Umbilical cord (tissue), 2 donors: ENCODE measurements at places on chromosomes 6 and 20. TPM values are rescaled to one million over a fixed set of nuclear protein-coding genes. Genes with fewer than 3 reads are reported as not detected.

Gene KCNK15
- 0.96 TPM for total RNA-seq

Gene DEFB132
- total RNA-seq = 2.4 TPM

Gene KCNK17
- 0.96 TPM for total RNA-seq

DNA sequence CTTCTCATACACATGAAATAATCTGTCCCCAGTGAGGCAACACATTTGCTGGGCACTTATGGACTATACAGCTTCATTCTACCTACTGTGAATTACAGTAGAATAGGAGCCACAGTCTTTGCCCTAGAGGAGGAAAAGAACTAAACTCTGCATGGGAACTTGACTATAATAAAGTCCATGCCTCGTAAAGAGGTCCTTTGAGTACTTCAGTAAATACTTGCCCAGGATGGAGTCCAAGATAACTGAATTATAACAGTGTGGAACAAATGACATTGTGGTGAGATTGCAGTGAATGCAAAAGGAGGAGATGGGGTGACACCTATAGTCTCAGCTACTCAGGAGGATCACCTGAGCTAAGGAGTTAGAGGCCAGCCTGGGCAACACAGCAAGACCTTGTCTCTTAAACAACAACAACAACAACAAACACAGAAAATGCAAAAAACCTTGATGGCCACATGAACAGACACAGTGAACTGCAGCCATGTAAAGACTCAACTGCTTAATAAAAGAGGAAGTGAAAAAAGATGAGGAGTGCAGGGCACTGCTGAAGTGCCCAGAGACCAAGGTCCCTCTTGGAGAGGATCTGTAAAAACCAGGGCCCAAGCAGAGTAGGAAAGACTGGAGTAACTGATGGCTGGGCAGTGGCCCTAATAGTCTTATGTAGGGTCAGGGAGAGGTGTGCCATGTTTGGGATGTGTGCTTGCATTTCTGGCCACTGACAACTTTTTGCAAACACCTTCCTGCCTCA is 3.7 kb downstream of the MRPS18A start:
- DNase-seq = no peak

- no peak for DNase-seq
Measured at GRCh38 chr6:170452767-170453545, 100.2 kb downstream of the PSMB1 start.

DNA sequence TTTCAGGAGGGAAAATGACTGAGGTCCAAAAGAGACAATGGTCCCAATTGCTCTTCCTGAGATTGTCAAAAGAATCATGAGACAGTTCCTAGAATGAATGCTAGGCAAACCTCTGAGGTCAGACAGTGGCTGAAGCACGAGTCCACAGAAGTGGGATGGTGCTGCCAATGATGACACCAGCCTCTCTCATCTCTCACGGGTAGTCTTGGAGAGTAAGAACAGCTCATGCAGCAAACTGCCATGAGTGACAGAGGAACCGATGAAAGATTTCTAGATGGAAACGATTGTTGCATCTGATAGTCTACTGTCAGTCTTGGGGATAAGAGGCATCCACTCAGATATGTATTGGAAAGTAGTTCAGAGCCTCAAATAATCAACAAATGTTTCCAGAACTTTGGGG is 188.7 kb downstream of the SLC24A3 start:
- no peak for DNase-seq

DNA sequence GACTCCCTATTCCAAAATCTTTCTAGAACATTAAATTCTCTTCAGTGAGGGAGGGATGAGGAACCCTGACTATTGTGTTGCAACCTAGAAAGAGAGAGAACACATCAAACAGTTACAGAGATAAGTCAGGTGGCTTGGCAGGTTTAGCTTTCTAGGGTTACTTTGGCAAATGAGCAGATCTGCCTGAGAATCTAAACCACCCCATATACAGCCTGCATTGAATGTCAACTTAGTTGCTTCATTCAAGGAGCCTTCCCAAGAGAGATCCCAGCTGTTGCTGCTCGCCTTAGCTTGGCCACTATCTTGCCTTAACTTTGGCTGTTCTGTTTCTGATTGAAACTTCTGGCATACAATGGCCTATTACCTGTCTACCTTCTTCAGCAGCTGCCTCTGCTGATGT is 74.7 kb upstream of the TCF21 start:
- no peak for DNase-seq

- no peak for DNase-seq
Measured at GRCh38 chr20:1473246-1474220, 6.9 kb upstream of the NSFL1C start.

DNA sequence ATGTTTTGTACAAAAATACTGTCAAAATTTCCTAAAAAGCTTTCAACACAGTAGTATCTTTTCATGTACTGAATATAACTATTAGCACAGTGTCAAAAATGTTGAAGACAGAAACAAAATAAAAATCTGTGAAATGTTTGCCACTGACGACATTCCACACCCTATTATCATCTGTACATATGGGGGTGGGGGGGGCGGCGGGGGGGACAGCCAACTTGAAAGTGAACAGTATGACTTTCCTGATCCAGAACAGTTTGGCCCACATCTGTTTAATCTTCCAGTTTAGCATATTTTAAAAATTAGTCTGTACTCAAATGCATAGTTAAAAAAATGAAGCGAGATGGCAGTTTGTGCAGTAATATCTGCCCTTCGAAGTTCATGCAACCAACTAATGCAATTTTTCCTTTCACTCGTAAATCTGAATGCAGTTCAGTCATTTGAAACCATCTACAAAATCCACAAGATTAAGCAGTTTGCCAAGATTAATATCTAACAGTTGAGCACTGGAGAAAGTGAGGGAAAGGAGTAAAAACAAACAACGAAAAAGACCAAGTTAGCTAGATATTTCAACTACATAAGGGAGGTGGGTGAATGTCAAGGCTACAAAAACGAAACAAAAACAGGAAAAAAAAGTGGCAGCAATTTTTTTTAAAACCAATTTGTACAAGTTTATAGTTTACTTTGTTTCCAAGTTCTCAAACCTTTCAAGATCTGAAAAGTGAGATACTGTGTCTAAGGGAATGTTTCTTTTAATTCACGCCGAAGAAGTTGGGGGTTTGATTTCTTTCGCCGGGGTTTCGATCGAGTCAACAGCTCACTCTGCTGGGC is 1.9 kb downstream of the CITED2 start:
- peak; percentile 35 for DNase-seq

DNA sequence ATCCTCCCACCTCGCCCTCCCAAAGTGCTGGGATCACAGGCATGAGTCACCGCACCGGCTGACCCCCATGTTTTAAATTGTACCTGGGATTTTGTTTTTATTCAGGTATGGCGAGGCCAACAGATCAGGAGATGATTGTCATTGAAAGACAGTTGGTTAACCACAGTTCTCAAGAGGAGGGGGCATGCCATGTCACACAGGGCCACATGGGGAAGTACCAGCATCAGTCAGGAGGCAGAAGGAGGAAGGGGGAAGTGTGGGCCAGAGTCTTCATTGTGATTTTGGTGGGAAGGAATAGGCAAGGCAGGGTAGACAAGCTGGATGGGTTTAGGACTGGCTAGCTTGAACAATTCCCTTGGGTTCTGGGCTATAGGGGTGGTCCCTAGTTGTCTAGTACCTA is 9.9 kb upstream of the MMP9 start:
- DNase-seq = no peak

DNA sequence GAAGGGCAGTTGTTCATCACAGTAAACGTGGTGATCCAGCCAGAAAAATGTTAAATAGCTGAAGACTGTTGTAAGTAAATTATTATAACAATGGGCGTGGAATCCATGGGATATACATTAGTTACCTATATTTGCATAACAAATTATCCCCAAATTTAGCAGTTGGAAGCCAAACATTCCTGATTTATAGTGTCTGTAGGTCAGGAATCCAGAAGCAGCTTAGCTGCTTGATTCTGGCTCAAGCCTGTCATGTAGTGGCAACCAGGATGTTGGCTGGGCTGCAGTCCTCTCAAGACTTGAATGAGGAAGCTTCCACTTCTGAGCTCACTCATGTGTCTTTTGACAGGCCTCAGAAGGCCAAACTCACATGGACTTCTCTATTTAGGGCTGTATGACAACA is 6.9 kb upstream of the ADGRB3 start:
- no peak for DNase-seq

Gene TMEM170B
- 11.6 TPM for total RNA-seq

DNA sequence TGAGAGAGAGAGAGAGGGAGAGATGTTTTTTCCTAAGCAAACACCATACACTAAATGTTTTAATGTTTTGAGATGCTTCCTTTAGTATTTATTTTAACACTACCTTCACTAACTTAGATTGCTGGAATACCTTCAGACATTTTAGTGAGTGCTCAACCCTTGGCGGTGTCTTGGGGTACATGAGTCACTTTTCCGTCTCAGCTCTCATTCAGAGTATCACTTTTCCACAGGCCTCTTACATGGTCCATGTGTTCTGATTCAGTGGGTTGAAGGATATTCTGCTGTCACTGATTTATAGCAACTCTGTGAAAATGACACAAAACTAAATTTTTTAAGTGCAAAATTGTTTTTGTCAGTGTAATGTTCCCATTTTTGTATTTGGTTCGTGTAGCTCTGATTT is 217.9 kb downstream of the CLVS2 start:
- DNase-seq = no peak

GRCh38 chr6:152057832-152058498 is 250.5 kb downstream of the ESR1 start:
- no peak for DNase-seq

Gene SEL1L2
- 13.7 TPM for total RNA-seq

- no peak for DNase-seq
Measured at GRCh38 chr6:139514819-139515218, 140.4 kb upstream of the CITED2 start.

DNA sequence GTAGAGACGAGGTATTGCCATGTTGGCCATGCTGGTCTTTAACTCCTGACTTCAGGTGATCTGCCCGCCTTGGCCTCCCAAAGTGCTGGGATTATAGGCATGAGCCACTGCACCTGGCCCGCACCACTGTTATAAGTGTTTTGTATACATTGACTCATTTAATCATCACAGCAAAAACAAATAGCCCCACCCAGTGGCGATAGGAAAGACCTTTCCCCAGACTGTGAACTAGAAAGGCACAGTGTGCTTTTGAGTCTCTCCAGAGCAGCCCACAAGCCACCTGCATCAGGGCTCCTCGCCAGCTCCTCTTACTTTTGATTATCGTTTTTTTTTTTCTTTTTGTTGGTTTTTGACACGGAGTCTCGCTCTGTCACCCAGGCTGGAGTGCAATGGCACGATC is 27.9 kb upstream of the ZFP64 start:
- DNase-seq = no peak

DNA sequence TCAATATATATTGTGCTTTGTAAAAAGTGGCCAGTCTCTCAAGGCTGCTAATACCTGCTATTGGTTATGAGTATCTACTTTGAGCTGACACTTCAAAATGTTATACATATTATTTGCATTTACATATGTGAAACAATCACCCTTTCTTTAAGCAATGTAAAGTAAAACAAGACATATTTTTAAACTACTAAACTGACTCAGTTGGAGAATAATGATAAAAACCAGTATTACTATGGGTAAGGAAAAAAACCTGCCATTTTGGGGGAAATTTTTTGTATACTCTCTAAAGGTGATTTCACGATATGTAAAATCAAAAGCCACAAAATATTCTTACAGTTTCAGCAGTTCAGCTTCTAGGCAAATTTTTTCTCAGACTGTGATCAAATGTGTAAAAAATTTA is 232.3 kb downstream of the PRL start:
- DNase-seq = no peak

DNA sequence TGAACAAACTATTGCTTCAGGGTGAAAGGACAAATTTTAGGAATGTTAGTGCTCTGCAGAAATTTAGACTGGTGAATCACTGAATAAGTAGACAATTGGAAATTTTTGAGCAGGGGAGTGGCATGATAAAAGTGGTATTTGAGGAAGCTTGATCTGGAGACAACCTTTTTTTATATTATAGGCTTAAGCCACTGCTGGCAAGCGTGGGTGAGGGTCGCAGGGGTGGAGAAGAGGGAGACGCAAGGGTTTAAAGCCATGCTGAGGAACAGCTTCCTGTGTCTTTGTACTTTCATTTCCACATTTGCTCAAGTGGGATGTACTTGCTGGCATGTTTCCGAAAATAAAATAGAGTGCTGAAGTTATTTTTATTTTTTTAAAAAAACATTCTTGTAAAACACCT is 23.7 kb downstream of the NCOA7 start:
- DNase-seq = peak; percentile 22

DNA sequence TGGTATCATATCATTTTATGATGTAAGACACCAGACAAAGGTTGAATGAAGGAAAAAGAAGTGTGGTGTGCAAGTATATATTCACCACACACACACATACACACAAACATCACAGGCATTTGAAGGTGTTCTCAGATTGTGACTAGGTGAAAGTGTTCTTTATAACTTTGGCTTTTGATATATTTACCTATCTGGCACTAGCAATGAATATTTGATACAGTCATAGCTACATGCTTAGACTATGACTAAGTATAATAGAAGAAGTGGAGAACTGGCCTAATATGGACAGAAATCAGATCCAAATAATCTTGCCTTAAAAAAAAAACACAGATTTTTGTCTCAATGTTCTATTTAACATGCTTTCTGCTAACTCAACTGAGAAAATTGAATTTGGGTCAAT is 809.9 kb downstream of the KIF16B start:
- no peak for DNase-seq

Gene PROCR
- 44.5 TPM for total RNA-seq

DNA sequence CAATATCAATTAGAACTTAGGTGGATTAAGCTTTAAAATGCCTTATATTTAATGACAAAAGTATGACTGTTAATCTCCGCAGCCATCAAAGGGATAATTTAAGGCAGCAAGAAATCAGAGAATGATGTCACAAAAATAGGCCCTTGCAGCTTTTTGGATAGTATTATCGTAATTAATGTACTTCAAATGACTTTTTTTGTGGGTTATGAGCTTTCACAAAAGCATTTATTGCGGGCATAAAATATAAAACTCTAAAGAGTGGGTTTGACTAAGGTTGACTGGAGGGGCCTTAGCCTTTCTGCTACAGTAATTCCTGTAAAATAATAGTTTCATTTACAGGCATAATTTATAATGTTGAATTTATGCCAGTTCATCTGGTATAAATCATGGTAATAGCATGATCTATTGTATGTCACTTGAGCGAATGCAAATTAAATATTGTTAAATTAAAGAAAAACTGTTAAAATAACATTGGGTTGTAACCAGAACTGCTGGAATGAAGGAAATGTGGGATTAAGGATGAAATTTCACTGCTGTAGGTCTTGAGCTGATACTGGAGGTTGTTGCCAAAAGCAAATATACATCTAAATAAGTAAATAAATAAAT is 78.5 kb upstream of the ZFP64 start:
- DNase-seq = no peak

GRCh38 chr6:9428421-9429172 is 986.3 kb downstream of the TFAP2A start:
- DNase-seq = no peak

Gene WFDC2
- 9.9 TPM for total RNA-seq

- DNase-seq = peak; percentile 54
Measured at GRCh38 chr20:31638317-31638716, 605 bp downstream of the COX4I2 start.

GRCh38 chr20:63897978-63898561 is 3.1 kb downstream of the DNAJC5 start:
- DNase-seq = no peak

GRCh38 chr20:50186151-50186885 is 4.3 kb upstream of the CEBPB start:
- DNase-seq = peak; percentile 86
